NCI-H2029 (cell line): ENCODE measurements at places on chromosomes 3 and 15.

- DNase-seq = no peak
These were observed 1.3 kb downstream of the CLPX start for GRCh38 chr15:65183865-65184159.

GRCh38 chr15:56168394-56168793, 75.3 kb downstream of the RFX7 start:
- no peak for DNase-seq

DNA sequence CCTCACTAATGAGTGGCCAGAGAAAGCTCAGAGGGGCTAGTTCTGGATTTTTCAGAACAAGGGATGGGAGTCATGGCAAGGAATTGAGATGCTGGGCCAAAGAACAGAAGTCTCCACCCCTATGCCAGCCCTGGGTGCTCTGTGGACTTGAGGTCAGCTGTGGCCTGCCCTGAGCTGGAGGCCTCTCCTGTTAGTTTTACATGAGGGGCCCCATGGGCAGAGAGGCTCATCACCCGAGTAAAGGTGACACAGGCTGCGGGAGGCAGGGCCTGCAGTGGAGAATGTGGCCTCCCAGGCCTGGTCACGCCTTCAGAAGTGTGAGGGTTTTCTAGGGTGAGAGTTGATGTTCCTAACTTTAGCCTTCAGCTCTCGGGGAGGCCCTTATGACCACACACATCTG, 44.9 kb downstream of the ABHD5 start:
- DNase-seq = no peak

GRCh38 chr3:52842424-52842823, 7.6 kb upstream of the MUSTN1 start:
- peak; percentile 8 for DNase-seq

DNA sequence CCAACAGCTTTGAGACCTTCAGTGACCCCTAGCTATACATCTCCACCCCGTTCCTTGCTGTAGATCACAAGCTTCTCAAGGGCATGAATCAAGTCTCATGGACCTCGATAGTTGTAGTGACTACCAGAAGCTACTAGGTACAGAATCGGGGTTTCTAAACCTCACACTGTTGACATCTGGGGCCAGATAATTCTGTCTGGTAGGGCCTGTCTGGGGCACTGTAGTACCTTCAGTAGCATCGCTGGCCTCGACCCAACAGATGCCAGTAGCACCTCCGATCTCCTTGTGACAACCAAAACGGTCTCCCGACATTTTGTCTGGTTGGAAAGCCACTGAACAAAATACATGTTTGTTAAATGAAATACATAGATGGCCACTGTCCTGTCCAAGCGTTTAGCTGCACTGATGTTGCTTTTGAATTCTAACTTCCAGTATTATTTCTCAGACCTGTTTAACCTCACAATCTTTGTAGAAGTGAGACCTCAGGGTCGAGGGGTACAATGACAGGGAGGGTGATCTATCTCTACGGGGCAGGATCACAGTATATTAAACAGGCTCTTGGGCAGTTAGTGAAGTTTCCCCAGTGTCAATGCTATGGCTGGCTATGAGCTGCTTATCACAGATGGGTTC, 262.5 kb upstream of the IGF1R start:
- DNase-seq = no peak

GRCh38 chr3:71559578-71560162, 23.9 kb downstream of the FOXP1 start:
- no peak for DNase-seq

DNA sequence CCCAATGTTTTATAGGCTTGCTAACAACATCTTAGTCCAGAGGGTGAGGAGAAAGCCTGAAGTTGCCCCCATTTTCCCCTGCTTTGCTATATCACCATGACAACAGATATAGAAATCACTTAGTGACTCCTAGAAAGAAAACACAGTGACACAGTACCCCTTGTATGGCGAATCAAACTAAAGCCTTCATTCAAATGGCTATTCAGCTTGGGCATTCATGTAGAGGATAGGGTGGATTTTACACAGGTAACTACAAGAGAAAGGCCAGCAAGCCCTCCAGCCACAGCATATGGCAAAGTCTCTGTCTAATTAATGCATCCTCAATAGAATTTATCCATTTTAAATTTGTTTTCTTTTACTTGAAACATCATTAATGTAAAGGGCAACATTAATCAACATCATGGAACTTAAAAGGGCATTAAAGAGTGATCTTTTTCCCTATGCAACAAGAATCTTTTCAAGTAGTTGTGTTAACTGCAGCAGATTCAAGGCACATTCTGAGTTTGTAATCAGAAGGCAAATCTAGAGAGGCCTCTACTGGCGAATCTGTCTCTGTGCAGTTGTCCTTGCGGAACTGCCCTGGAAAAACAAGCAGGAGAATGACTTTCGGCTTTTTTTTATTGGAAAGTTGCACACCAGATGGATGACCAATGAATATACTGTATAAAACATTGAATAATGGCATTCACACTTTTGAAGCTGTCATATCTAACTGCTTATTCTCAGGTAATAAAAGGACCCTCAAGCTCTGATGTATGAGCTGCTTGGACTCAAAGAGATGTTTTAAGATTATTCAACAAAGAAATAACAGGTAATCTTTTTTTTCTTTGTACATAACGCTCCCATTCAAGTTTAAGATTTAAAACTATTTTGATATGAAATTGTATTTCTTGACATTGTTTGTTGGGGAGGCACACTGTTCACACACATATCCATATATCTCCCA, 621.7 kb upstream of the AGTR1 start:
- no peak for DNase-seq

GRCh38 chr15:47991357-47991756, 129.4 kb upstream of the SLC24A5 start:
- no peak for DNase-seq

DNA sequence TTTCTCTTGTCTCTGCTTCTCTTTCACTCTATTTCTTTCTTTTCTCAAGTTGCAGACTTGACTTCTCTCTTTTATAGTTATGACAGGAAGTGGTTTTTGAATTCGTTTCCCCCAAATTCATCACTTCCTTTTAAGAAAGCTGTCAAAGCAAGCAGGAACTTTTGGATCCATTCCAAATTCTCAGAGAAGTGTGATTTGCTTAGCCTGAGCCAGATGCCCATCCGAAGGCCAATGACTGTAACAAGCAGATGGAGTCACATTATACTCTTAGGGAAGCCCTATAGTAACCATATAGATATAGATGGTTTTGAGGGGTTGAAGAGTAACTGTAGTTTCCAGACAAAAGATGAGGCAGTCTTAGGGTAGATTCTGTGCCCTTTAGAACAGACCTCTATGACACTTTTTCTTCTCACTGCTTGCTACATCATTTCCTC, 592.0 kb upstream of the KCNMB2 start:
- no peak for DNase-seq

DNA sequence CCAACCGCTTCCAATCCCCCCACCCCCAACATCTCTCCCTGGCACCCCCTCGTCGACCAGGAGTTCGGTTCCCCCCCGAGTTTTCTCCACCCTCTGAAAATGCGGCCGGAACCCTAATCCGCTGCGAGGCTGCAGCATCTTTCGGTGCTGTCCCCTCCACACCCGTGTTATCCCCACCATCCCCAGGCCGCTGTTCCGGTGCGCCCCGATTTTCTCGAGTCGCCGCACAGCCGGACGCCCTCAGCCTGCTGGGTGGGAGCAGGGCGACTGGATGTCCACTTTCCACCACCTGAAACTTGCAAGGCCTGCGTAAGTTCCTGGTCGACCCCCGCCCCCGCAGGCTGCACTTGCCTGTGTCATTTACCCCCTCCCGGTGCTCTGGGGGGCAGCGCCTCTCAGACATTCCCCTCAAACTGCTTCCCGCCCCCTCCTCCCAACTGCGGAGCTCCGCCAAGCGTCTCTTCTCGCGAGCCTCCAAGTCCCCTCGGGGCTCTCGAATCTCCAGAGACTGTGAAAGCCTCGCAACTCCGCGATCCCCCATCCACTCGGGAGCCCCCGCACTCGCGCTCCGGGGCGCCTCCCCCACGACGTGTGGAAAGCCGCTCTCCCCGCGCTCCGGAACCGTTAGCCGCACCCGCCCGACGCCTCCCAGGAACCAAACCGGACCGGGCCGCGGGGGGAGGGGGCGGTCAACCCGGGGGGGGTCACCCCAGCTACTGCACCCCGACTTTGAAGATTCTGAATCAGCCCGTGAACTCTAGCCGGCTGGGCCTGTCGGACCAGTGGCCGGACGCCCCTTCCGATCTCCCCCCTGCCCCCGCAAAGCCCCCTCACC, 566 bp downstream of the ETV5 start:
- DNase-seq = no peak

DNA sequence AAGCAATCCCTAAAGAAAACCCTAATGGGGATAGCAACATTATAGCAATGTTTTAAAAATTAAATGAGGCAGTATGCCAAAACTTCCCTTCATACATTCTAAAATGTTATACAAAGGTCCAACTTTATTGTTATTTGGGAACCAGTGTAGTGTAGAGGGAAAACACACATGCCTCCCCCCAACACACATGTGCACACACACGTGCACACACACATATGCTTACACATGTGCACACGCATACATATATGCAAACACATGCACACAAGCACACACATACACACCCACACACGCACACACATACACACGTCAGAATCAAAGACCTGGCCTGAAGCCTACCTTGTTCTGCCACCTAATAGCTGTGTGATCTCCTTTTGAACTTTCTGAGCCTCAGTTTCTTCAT, 83.3 kb downstream of the SCN11A start:
- no peak for DNase-seq

DNA sequence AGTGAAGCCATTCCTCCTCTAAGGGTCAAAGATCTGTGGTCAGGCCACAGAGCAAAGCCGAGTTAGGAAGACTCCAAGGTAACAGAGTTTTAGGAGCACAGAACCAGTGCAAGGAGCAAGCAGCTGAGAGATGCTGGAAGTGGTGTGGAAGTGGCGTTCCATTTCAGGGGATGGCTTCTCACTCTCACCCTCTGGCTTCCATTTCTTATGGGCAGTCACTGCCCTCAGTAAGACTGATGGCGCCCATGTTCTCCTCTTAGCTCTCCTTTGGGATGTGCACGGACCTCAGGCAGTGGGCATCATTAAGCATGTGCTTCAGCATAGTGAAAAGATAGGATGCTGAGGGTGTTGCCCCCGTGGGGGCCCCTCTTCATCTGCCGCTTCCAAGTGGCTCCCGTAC, 90.3 kb downstream of the ASB7 start:
- DNase-seq = no peak

GRCh38 chr15:92617549-92618520, 37.7 kb downstream of the FAM174B start:
- DNase-seq = peak; percentile 64

DNA sequence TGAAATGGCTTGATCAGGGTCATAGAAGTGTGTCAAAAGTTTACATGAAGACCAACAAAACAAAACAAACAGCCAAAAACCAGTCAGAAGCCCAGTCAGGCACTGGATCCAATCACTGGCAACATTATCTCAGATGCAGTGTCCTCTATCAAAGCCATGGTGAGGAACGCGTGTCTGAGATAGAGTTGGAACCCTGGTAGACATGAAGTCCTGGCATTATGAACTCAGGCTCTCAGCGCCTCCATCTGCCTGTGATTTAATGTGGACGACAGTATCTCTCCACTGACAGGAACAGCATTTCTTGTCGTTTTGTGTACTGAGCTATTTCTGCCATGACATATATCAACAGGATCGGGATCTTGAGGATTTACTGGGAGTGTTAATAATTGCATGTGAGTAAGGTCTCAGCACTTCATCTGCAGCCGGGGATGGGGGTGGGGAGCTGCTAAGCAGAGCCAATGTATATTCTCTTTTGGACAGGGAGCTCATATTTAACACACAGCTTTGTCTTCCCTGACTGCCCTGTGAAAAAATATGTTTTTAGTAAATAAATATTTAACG, 1120.0 kb downstream of the IGSF11 start:
- no peak for DNase-seq

- DNase-seq = no peak
These were observed 145.8 kb upstream of the THRB start for GRCh38 chr3:24640330-24640877.

DNA sequence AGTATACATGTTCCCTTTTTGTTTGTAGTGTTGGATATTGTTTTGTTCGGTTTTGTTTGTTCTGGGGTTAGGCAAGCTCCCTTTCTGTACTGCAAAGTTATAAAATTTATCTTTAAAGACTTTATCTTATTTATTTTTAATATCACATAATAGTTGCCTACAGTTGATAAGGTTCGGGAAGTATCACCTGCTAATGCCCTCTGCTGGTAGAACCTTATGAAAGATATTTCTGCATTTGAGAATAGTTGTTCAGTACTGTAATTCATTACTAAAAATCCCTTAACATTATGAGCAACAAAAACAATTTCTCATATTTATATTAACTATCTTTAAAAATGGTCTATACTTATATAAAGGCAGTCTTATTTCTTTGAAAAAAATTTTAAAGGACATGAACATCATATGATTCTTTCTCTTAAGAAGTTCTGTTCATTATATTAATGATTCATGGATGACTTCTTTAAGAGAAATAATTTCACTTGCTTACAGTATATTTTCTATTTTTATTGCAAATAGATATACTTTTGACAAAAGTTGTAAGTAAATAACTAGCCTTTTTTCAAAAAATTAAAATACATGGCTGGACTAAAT, 1126.8 kb downstream of the SI start:
- peak; percentile 1 for DNase-seq

DNA sequence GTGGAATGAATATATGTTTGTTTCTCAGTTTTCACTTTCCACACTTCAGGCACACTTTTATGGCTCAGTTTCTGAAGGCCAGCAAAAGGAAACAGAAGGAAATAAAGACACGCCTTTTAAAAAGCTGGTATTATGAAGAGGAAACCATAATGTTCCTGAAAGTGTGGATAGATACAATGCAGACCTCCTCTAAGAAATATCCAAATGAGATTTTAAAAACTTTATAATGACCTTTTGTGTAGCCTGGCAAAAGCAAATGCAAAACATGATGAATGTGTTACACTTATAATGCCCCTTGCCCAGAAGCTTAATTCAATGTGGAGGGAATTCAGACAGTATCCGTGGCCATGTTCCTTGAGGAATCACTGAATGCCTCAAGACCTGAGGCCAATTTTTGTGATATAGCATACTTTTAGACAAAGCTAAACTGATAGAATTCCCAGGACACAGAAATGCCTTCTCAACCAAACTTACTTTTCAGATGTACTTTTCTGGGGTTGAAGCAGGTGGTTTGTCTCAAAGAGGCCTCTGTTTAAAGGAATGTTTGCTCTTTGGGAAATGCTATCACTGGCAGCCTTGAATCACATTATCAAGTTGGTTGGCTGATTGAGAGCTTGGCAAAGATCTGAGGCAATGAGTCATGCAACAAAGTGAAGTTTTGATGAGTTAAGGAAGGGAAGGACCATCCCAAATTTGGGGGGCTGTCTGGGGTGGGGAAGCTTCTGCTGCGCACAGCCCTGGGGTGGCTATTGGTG, 77.1 kb upstream of the CACNA2D3 start:
- DNase-seq = no peak

- DNase-seq = no peak
These were observed 16.0 kb downstream of the UBE2E2 start for GRCh38 chr3:23219117-23219516.

- DNase-seq = no peak
These were observed 66.2 kb upstream of the CGNL1 start for GRCh38 chr15:57309856-57310760.

DNA sequence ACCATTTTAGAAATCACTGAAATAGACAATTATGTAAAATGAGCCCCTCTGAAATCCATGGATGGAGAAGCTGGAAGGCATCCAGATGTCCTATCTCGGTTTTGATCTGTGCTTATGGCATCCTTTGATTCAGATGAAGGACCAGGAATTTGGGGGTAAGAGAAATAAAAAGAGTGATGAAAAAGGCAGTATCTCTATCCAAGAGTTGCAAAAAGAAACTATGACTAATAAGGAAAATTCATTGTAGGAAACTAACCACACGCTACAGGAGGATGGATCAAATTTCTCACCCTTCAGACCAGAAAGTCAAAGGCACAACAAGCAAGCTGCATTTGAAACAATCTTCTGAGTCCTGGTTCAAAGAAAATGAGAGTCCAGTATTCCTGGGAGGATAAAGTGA, 34.8 kb downstream of the SRGAP3 start:
- no peak for DNase-seq
